Natural killer cell (primary cell): ENCODE measurements at places on chromosomes 12 and 14.
A peak's percentile ranks its signal among the peaks of the same experiment; 100 is the strongest.

GRCh38 chr12:106722837-106723236, 51.6 kb upstream of the RIC8B start:
- DNase-seq, result no peak

GRCh38 chr12:75798136-75798926, 233.2 kb downstream of the PHLDA1 start:
- no peak for DNase-seq

DNA sequence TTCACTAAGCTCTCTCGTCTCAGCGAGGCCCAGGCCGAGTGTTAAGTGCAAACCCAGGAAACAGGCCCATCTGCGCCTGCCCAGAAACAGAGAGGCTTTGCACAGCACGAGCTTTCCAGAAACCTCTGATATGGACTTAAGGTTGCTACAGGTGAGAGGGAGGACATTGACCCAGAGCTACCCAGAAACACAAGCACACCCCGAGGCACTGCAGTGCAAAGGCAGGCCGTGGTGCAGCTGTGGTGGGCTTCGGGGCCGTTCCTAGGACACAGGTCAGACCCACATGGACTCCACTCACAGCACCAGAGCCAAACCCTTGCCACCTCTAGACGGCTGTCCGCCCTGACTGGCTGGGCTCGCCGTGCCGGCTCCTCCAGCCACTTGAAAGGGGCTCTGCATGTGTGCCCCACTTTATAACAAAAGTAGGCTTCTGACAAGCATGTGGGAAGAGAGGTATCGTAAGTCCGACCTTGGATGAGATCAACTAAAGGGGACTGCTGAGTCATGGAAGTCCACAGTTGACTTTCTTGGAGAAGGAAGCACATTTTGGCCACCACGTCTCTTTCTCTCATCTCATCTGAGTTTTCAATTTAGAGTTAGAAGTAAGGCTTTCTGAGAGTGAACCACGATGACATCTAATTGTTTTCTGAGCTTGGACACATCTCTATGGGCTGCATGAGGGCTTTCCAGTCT, 38.2 kb downstream of the CACNA2D4 start:
- no peak for DNase-seq

DNA sequence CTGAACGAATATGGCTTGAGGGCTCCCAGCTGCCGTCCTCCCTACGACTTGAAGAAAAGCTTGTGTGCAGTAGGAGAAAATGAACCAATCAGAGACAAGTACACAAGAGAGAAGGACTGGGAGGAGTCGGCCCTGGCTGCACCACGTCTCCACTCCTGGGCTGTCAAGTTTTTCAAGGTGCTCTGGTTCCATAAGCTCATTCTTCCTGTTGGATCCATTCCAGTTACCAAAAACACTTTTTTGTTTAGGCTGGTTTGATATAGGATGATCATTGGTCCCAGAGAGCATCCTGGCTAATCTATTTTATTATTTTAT, 2.8 kb upstream of the A2ML1 start:
- DNase-seq, result no peak

DNA sequence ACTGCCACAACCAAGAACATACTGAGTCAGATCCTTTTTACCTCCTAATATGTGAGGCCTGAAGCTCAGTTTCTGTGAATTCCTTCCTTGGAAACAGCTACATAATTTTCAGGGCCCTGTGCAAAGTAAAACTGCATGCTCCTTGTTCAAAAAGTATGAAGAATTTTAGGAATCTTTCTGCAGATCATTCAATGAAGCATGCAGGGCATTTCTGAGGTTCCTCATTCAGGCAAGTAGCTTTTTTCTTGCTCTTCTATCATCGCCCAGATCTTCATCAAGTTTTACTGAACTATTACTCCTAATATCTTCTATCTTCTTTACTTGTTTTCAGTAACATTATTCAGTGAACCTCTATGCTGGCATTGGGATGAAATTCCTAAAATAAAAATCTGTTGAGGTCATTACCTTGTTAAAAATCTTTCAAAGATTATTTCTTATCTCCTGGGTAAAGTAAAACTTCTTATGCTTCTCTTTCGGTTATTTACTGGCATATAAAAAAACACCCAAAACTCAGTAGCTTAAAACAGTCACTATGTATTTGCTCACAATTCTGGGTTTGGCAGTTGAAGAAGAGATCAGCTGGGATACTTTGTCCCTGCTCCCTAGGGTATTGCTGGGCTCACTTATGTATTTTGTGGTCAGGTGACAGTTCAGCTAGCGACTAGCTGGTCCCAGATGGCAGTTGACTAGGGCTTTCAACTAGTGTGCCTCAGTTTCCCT, 42.6 kb upstream of the KRR1 start:
- DNase-seq, result no peak

DNA sequence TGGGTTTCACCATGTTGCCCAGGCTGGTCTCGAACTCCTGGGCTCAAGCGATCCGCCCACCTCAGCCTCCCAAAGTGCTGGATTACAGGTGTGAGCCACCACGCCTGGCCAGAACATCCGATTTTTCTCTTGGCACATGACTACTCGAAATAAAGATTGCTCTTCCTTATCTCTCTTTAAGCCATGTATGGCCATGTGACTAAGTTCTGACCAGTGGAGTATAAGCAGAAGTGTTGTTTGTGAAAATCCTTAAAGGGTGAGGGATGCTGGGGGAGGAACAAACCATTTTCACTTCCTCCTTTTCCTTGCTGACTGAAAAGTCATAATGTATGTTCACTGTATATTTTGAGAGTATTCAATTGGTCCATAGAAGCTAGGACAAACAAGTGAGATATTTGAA, 50.7 kb upstream of the ATF7IP start:
- no peak for DNase-seq

DNA sequence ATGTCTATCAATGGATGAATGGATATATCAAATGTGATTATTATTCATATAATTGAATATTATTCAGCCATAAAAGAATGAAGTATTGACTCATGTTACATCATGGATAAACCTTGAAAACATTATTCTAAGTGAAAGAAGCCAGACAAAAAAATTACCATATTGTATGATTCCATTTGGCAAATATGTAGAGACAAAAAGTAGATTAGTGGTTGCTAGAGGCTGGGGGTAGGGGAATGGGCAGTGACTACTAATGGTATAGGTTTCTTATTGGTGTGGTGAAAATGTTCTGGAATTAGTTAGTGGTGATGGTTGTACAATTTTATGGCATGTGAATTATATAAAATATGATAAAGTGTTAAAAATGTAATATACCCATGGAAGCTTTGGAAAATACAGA, 31.8 kb upstream of the GNS start:
- DNase-seq, result no peak

- DNase-seq, result peak; percentile 88
These were observed 100.9 kb downstream of the NCOR2 start for GRCh38 chr12:124466216-124467128.

DNA sequence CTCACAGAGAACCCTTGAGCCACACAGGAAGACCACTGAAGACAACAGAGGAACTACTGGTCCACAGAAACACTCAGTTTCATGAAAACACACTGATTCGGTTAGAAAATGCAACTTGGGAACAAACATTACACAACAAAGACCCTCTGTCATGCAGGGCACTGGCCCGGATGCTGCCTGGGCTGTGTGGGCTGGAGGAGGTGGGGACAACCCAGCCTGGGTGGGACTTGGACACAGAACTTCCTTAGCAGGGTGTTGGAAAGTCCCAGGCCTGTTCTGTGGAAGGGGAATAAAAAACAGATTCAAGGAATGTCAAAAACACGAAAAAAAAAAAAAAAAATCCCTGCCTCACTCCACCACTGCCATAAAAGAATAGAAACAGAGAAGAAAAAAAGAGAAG, 181.0 kb downstream of the MON2 start:
- no peak for DNase-seq

DNA sequence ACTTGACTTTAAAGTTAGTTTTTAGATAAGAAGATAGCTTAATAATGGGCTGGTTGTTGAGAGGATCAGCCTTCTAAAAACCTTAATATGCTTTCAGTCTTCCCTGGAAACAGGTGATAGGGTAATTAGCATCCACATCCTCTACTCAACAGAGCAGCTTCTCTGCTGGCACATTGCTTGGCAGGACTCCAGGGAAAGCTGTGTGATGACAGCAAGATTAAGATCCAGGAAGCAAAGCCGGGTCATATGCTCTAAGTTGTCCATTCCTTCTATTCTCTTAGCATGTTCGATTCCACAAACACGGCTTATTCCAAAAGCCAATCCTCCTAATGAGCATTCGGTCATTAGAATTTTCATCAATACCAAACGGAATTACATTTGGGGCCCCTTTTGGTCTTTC, 87.0 kb downstream of the HMGA2 start:
- no peak for DNase-seq

DNA sequence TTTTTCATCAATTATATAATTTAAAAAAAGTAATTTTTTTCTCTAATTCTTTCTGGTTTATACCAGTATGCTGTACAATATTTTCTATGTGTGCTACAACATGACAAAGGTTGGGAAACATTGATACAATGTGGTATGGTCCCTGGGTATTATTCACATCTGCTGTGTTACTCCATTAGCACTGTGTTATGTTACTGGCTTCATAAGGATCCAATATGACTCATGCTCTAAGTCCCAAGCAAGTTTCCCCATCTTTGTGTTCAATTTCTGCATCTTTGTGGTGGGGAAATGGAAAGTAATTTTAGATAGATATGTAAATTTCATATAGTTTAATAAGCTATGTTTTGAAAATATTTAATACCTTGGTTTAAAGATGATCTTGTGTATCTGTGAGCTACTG, 35.8 kb downstream of the FBXO33 start:
- no peak for DNase-seq

- no peak for DNase-seq
These were observed 8.1 kb upstream of the ARID2 start for GRCh38 chr12:45721369-45721768.

DNA sequence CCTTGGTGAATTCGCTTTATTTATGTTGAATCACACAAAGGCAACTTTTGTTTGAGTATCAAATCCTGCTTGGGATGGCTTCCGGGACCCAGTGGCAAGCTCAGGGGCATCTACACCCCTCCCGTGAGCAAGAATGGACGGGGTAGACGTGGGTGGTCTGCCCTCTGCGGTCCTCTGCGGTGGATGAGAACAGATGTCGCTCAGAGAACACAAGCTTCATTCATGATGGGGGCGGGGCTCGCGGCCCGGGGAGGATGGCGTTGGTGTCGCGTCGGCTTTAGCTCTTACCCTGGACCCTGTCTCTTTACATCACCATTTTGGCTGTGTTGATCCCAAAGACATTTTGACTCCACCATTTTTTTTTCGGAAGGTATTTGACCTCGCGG, 158.5 kb upstream of the RTL1 start:
- DNase-seq, result no peak

GRCh38 chr12:99658671-99659349, 11.3 kb downstream of the GARIN6 start:
- DNase-seq, result no peak

- DNase-seq, result no peak
These were observed 25.2 kb upstream of the CPSF6 start for GRCh38 chr12:69214169-69214568.

GRCh38 chr12:132550014-132550802, 60.2 kb downstream of the LRCOL1 start:
- DNase-seq, result no peak

GRCh38 chr12:29869946-29870345, 86.2 kb upstream of the TMTC1 start:
- no peak for DNase-seq

- no peak for DNase-seq
These were observed 21.7 kb upstream of the PLBD1 start for GRCh38 chr12:14589169-14590004.

DNA sequence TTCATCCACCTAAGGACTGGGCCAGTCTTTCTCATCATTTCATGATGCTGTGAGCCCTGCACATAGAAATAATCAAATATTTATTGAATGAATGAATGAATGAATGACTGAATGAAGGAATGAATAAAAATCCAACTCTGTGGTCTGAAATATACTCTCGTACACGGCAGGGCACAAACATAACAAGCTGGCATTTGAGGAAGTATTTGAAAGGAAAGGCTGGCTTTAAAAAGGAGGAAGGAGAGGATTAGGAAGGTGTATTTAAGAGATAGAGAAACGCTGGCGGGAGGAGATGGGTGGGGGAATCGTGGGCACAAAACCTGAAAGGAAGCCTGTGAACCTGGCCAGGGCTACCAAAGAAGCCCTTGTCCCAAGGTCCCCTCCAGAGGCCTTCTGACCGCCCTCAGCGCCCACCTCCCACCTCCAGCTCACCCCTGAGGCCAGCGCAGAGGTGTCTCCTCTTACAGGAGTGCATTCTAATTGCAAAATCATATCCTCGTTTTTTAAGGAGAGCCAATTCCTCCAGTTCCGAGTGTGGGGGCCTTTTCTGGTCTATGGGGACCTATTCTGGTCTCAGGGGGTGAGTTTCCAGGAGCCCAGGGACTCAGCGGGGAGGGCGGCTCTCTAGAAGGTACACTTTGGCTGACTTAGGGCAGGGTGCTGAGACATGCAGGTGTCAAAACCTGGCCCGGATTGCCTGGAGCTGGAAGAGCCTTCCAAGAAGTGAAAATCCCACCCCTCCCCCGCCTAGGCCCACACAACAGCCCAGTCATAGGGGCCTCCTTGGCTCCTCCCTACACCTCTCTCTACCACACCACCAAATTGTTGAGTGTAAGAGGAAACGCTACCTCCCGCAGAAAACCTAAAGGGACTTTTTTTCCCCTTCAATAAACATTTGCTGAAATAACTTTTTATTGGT, 8.7 kb upstream of the JDP2 start:
- no peak for DNase-seq

- DNase-seq, result no peak
These were observed 301.4 kb downstream of the BMP4 start for GRCh38 chr14:53655080-53655785.

DNA sequence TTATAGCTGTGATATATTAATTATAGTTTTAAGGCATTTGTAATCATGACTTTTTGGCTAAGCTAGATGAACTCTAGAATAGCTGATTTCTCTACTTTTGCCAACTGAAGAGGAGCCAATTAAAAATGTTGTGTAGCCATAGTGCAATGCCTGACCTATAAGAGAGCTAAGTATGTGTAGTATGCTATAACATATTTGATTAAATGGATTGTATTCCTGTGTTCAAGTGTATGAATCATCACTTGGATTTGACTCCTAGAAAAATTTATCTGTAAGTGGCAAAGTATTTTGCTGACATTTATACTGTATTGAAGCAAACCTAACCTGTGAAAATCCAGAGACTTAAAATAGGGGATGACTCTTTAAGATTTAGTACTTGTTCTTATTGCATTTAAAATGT, 34.2 kb downstream of the PCNX4 start:
- DNase-seq, result no peak
